ENCODE measurements at places on chromosomes 1 and 21.

DNA sequence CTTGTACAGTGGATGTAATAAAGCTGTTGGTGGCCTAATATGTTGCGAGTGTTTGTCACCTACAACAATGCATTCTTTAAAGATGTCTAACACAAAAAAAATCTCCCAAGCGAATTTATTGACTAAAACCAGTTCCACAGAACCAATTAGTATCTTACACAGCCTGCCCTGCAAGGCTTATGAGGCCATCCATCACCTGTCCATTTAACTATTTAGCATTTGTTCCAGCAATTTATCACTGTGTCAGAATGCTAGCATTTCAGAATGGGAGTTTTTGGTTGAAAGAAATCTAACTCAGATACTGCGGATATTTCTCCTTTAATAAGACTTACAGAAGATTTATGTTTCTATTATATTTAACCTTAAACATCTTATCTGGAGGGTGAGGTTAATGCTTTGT, 831.1 kb upstream of the PRMT6 start:
- no peak for DNase-seq

DNA sequence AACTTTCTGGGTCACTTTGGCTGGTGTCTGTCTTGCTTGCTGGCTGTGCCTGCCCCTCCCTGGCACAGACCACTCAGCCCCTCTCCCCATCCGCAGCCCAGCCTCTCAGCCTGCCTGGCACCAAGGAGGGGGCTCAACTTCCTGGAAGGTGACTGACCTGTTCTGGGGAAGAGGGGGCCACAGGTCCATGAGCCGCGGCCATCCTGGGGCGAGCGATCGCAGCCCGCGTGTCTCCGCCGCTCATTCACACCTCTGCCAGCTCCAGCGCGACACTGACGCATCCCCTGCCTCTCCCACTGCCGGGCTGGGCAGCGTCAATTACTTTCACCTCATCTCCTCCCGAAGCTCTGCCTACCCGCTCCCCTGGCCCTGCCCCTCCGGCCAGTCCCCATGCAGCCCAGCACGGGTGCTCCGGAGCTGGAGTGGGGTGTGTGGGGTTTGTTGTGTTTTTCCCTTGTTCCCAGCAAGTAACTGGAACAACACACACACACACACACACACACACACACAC, 14.3 kb downstream of the SLC6A9 start:
- DNase-seq, result no peak

GRCh38 chr1:80021891-80022290, 1015.4 kb upstream of the ADGRL4 start:
- DNase-seq, result no peak

GRCh38 chr1:47991187-47991586, 6.0 kb downstream of the TRABD2B start:
- peak; percentile 62 for DNase-seq

DNA sequence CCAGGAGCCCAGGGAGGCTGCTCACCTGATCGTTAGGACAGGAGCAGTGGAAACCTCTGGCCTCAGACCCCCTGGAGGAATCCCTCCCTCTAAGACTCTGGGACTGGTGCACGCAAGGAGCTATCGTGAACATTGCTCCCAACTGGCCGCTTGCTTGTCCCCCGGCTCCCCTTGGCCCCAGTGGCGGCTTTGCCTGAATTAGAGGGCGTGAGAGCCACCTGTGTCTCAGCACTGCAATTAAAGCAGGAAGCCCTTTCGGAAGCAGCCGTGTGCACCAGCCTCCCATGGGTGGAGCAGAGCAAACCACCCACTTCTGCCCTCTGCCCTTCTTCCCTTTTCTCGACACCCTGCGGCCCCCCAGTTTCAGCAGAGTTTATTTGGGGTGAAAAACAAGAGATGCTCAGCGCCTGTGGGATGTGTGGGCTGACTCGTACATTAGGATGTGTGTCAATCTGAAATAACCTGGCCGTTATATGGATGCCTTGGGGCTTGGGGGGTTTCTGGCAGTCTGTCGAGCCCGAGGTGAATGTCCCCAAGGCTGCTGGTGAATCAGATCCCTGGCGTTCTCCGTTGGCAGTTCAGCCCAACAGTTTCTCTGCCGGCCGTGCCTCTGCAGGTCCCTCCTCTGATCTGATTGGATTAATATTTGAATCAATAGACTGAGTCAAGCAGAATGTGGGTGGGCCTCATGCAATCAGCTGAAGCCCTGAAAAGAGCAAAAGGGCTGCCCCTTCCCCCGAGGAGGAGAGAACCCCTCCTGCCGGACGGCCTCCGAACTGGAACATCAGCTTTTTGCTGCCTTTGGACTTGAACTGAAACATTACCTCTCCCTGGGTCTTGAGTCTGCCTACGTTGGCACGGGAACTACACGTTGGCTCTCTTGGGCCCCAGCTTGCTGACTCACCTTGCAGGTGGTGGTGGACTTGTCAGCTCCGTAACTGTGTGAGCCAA, 7.3 kb upstream of the UMODL1 start:
- DNase-seq, result peak; percentile 56

- no peak for DNase-seq
Measured at GRCh38 chr21:26280775-26281174, 110.2 kb upstream of the APP start.

DNA sequence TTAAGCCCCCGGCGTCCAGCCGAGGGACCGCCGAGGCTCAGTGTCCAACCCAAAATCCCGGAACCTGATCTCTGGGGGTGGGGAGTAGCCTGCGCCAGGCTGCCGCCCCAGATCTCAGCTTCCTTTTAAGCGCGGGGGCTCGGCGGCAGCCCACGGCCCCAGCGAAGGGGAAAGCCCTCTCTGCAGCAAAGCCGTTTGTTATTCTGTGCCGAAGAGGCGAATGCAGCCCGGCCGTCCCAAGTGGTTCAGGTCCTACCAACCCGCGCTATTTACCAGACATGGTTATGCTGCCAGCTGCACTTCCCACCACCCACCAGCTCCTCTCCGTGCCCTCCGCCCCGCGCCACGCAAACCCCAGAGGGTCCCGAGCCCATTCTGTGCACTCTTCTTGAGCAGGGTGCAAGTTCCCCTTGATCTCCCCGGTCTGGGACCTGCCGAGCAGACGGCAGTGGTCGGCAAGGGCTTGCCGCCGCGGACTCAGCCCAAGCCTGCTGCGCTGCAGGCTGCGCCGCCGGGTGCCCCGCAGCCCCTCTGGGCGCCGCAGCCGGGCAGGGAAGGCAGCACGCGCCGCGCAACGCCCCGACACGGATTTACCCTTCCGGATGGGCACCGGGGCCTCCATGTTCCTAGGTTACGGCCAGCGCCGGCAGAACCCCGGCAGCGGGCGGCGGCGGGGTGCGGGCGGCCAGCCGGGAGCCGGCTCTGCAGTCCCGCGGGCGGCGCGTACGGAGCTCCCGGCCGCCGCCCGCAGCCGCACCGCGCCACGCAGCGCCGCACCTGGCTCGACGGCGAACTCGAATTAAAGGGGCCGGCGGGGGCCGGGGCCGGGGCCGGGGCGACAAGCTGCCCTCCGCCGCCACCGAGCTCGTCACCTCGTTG, 738 bp upstream of the KCNA2 start:
- DNase-seq, result peak; percentile 51

- peak; percentile 64 for DNase-seq
Measured at GRCh38 chr1:209650454-209650853, 1.8 kb downstream of the LAMB3 start.

DNA sequence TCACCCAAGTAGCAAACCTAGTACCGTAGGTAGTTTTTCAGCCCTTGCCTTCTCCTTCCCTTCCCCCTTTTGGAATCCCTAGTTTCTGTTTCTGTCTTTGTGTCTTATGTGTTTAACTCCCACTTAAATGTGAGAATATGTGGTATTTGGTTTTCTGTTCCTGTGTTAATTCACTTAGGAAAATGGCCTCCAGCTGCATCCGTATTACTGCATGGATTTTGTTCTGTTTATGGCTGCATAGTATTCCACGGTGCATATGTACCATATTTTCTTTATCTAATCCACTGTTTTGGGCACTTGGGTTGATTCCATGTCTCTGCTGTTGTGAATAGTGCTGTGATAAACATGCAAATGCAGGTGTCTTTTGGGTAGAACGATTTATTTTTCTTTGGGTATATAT, 138.6 kb downstream of the POU2F1 start:
- no peak for DNase-seq

DNA sequence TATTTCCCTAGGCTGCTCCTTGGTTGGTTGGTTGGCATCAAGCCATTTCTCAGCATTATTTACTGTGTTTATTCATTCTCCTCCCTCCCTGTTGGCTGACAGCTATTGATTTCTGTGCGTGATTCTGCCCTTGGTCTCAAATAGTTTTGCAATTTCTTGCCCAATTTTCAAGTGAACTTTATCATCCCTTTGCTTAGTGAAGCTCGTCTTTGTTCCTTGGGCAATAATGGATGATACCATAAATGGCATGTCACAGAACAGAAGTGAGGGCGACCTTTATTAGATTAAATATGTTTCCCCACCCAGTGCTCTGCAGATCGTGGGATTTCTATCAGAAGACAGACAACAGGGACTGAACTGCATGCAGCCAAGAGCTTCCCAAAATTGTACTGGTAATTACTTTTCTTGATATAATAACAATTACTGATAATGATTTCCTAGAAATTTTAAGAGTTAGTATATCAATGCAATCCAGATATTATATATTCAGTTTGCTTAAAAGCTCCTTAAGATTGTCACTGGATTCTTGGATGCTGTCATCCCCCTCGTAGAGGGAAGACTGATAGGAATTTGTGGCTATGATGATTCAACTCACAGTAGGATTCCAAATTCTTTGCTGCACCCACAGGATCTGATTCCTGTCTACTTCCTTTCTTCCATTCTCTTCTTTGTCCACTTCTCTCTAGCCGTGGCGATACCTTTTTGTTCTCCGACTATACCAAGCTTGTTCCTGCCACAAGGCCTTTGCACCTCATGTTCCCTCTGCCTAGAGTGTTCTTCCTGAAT, 122.1 kb upstream of the KAZN start:
- peak; percentile 54 for DNase-seq

- DNase-seq, result peak; percentile 74
Measured at GRCh38 chr1:116769561-116769977, 15.3 kb downstream of the CD2 start.

- peak; percentile 70 for DNase-seq
Measured at GRCh38 chr1:207463021-207463420, 8.9 kb downstream of the CR2 start.

GRCh38 chr1:15730936-15731335, 5.1 kb upstream of the SLC25A34 start:
- DNase-seq, result no peak

DNA sequence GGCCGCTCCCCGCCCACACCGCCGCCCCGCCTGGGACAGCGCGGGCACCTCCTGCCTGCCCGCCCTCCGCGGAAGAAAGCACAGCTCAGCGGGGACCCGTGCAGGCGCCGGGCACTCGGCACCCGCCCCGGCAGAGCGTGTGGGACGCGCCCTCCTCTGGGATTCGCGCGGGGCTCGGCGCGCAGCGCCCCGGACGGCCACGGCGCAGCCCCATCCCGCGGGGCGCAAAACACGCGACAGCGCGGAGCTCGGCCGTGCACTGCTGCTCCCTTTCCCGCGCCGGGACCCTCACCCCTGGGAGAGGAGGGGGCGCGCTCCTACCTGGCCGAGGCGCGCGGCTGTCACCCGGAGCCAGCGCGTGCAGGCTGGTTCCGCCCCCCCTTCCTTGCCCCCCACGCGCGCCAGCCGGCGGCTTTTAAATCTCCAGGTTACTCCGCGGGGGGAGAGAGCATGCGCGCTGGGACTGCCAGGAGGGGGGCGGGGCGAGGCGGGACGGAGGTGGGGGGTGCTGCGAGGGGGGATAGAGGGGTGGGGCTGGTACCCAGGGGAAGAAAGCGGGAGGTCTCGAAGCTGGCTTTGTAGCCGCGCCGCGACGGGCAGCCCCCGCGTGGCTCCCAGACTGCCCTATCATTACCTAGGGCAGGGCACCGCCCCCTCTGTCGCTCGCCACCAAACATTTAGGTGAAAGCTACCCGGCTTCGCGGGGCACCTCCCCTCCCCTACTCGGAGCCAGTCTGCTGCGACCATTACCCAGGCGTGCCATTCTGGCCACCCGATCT, at the start of gene SLC45A3:
SLC45A3 (minus strand) TSS at position 437 of the 779 bp plus-strand sequence. CDS start 15,853 bp downstream, outside the sequence.
- DNase-seq, result peak; percentile 54

GRCh38 chr1:19430121-19431068, 54.9 kb downstream of the CAPZB start:
- DNase-seq, result peak; percentile 72

- DNase-seq, result no peak
Measured at GRCh38 chr1:231855361-231855760, 228.8 kb downstream of the DISC1 start.

DNA sequence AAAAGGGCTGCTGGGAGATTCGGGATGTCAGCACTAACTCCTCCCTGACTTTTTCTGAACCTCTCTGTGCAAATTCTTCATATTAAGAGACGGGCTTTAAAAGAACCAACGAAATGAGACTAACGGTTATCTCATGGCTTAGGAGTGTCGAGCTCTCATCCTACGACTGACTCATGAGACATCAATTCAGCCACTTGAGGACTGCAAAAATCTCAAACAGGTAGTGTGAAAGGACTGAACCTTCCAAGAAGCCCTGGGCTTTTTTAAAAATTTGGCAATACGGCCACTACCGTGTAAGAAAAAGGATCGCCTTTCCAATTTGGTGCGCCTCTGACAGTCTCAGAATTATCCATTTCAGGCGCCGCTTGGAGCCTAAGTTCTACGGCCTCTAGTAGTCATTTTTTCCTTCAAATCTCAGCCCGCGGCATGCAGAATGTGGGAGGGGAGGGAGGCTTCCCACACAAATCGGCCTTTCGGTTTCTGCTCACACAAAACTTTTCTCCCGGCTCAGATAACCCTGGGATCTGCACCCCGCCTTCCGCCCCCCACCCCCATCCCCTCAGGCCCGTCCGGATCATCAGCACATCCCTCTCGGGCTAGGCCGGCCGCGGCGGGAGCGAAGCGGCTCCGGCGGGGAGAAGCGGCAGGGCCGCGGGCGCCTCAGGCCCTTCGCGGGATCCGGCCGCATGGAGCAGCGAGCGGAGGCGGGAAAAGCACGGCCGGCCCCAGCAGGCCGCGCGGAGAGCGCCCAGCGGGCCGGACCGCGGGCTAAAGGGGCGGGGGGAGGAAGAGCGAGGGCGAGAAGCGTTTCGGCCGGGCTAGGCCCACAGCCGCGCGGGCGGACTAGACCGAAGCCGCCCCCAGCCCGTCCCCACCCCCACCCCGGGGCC, 618 bp downstream of the HNRNPR start:
- DNase-seq, result peak; percentile 81

GRCh38 chr1:21342961-21343838, 52.9 kb upstream of the ECE1 start:
- no peak for DNase-seq

- DNase-seq, result no peak
Measured at GRCh38 chr1:188822248-188822647, 1655.4 kb downstream of the BRINP3 start.

DNA sequence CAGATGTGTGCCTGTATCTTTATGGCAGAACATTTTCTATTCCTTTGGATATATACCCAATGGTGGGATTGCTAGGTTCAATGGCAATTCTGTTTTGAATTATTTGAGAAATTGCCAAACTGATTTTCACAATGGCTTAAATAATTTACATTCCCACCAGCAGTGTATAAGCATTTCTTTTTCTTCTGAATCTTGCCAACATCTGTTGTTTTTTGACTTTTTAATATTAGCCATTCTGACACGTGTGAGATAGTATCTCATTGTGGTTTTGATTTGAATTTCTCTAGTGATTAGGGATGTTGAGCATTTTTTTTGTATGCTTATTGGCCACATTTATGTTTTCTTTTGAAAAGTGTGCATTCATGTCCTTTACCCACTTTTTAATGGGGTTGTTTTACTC, 864.3 kb upstream of the ADAMTS5 start:
- DNase-seq, result no peak

All from Daoy (cell line).